ENCODE measurements at places on chromosomes 4 and X. TPM values are rescaled to one million over a fixed set of nuclear protein-coding genes. Genes with fewer than 3 reads are reported as not detected.

Gene FGG
- total RNA-seq = not detected

Gene CLIC2
- not detected for total RNA-seq

Gene IL1RAPL1
- not detected for total RNA-seq

Gene LINC00632
- 0.47 TPM for total RNA-seq

Gene PPBP
- not detected for total RNA-seq

Gene FAM236D
- total RNA-seq = not detected

Gene ZNF280C
- 4.4 TPM for total RNA-seq

Gene MAGEA2B
- not detected for total RNA-seq

Gene SHISA3
- total RNA-seq = not detected

Gene PCDH11X
- not detected for total RNA-seq

GRCh38 chr4:112060212-112060611 lies 85.0 kb upstream of the FAM241A start:
- DNase-seq = no peak

DNA sequence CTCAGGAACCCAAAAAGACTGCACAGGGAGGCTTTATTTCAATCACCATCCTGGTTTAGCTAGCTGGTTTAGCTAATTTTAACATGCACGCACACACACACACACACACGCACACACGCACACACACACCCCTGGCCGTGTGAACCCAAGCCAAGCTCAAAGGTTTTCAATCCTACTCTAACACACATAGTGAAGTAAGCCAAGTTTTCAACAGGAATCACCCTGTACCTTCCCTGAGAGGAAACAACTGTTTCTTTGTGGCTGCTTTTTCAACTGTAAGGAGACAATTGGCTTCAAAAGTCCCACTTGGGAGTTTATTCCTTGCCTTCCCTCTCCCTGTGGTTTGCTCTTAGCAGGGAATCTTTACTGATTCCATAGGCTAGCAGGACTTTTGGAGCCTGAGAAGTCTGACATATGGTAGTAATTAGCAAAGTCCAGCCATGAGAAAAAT lies 98.9 kb upstream of the BMP3 start:
- DNase-seq = no peak

DNA sequence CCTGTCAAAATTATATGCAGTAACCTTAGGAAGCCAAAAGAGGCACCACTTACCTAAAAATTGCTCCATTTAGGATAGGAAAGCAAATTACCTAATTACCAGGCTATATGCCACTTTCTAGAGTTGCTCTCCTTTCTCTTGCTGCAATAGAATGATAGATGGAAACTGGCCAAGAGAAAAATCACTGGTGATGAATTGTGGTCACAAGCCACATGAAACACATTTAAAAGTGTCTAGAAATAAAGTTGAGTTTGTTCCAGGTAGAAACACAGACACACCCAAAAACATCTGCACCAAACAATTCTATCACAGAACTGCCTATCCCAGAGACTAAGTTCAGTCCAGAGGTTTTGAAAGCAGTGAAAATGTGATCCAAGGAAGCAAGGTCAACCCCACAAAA lies 337.7 kb downstream of the PCDH19 start:
- DNase-seq = no peak

DNA sequence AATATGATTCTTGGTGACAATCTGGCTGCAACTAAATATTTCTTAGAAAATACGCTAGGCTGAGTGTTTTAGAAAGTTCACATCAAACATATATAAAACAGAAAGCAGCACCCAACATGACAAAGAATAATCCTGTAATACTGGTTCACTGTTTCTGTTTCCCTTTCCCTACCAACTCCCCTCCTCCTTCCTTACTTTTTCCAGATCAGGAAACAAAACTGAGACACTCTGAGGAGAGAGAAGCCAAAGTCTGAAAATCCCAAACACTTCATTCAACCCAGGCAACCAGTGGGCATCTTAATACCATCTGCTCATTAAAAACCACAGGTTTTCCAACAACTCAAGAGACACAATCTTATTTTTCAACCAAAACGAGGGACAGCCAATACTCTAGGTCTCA lies 160.4 kb upstream of the MAP3K15 start:
- DNase-seq = no peak

DNA sequence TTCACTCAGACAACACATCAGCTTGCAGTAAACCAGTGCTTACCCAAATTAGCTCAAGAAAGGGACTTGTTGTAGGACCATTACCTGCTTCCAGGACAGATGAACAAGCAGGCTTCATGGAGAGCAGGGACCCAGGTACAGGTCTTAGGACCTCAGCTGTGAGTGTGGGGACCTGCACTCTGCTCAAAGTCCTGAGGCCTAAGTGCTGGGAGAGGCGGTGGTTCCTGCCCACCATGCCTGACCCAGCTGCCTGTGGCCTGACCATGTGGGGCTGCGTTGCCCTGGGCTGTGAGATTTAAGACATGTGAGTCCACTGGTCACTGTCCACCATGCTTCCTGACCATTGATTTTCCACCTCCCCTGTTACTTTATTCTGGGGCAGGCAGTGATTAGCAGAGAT lies 140.2 kb downstream of the DCLK2 start:
- no peak for DNase-seq

DNA sequence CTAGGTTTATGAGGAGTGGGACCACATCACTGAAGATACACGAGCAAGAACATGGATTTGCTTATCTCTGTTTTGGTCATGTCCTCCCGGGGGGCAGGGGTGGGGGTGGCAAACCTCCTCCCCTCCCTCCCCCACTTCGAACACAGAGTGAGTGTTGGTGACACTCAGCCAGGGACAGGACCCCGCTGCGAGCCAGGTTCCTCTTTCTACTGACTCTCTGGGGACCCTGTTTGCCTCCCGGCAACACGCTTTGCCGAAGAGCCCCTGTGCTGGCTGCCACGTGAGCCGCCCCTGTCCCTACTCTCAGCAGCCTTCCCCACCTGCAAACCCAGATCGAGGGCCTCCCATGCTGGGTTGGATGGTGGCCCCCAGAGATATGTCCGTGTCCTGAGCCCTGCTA lies 34.7 kb downstream of the P2RY8 start:
- no peak for DNase-seq

DNA sequence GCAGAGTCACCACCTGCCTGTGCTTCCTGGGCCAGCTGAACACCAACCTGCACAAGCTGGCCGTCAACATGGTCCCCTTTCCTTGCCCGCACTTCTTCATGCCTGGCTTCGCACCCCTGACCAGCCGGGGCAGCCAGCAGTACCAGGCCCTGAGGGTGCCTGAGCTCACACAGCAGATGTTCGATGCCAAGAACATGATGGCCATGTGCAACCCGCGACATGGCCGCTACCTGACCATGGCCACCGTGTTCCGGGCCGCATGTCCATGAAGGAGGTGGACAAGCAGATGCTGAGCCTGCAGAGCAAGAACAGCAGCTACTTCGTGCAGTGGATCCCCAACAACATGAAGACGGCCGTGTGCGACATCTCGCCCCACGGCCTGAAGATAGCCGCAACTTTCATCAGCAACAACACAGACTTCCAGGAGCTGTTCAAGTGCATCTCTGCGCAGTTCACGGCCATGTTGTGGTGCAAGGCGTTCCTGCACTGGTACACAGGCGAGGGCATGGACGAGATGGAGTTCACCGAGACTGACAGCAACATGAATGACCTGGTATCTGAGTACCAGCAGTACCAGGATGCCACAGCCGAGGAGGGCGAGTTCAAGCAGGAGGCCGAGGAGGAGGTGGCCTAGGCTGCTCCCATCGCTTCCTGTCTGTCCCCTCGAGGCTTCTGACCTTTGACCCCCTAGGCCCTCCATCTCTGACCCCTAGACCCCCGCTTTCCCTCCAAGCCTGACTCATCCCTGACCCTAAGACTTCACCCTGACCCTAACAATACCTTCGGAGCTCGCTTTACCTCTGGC lies 170.3 kb downstream of the THOC2 start:
- DNase-seq = no peak

- DNase-seq = no peak
These were observed 770.4 kb upstream of the NDST4 start for GRCh38 chr4:115883847-115884246.

DNA sequence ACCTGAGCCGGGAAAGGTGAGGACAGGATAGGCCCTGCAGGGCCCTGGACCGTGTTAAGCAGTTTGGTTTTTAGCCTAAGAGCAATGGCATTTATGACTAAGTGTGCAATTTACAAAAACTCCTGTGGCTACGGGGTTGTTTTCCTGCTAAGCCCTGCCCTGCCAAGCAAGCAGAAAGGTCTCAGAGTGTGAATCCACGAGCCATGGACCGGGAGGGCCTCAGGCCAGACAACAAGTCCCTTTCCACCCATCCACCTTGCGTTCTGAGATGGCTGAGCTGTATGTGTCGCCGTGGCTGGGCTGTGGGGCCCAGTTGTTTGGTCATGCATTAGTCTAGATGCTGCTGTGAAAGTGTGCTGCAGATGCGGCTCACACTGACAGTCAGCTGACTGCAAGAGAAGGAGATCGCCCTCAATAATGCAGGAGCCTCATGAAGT lies 33.9 kb upstream of the AFAP1 start:
- no peak for DNase-seq

DNA sequence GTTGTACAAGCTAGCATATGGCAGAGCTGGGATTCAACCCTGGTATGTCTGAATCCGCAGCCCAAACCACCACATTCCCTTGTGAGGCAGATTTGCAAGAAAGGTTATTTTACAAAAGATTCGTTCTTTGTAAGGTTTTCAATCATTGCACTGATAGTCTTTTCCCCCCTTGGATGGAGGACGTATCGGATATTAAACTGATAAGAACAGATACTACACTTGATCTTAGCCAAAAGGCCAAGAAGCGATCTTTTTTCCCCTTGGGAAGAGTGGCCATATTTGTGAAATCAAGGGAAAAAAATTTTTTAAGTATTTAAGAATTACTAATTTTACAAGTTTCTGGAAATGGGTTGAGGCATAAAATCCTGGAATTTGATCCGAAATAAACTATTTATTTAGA lies 34.4 kb upstream of the MSMO1 start:
- DNase-seq = no peak

GRCh38 chr4:37437163-37437562 lies 192.6 kb downstream of the NWD2 start:
- no peak for DNase-seq

GRCh38 chrX:20382518-20383297 lies 116.0 kb upstream of the RPS6KA3 start:
- DNase-seq = no peak

GRCh38 chr4:139011225-139011950 lies 4.2 kb upstream of the NOCT start:
- DNase-seq = no peak

DNA sequence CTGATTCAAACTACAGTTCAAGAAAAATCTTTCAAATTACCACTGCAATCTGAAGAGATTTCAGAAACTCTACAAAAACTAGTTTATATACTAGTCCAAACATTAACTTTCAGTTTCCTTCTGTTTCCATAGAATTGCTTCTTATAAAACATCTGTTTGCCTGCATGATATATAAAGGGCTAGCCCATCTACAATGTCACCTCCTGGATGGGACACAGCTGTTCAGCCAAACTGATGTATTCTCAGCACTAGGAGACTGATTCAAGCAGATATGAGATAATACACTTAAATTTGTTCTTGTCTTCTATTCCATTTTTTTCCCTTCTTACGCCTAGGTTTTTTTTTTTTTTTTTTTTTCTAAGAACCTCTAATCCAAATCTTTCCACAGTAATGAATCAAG lies 1569.7 kb upstream of the IGFBP7 start:
- no peak for DNase-seq

DNA sequence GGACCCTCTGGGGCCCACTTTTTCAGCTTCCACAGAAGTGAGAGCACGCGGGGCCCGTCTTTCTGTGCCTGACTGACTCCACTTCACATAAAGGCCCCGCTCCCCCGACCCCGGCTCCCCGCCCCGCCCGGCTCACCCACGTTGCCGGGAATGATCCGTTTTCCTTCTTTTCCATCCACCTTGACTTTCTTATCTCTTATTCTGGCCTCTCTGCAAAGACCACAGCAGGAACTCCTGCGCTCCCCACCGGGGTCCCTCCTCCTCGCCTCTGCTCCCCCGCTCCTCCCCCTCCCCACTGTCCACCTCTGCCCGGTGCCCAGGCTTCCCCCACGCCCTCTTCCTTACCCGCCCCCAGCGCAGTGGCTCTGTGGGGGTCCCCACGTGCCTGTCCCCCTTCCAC lies 54.2 kb upstream of the CLDN24 start:
- no peak for DNase-seq

GRCh38 chr4:83535520-83536361 lies at the start of gene GPAT3:
Gene GPAT3, plus strand, starts transcription at chr4:83536108. Its CDS starts 515 bp downstream, at chr4:83536623.
- DNase-seq = peak; percentile 51

- DNase-seq = no peak
These were observed 6.3 kb downstream of the UBA6 start for GRCh38 chr4:67694662-67695061.

DNA sequence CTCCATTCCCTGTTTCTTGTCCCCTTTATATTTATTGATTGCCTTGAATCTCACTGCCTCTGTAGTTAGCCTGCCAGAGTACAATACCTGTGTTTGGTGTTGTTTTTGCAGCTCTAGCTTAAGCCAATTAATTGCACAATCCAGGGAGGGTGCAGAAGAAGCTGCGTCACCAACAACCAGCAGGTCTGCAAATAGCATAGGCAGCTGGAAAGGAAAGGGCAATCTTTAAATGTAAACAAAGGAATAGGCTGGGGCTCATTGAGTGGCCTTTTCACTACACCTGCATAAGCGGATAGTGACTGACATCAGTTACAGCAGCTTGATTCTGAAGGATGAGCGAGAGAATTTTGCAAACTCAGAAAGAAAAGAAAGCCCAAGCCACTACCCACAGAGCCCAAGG lies 106.8 kb upstream of the RAI2 start:
- DNase-seq = no peak

DNA sequence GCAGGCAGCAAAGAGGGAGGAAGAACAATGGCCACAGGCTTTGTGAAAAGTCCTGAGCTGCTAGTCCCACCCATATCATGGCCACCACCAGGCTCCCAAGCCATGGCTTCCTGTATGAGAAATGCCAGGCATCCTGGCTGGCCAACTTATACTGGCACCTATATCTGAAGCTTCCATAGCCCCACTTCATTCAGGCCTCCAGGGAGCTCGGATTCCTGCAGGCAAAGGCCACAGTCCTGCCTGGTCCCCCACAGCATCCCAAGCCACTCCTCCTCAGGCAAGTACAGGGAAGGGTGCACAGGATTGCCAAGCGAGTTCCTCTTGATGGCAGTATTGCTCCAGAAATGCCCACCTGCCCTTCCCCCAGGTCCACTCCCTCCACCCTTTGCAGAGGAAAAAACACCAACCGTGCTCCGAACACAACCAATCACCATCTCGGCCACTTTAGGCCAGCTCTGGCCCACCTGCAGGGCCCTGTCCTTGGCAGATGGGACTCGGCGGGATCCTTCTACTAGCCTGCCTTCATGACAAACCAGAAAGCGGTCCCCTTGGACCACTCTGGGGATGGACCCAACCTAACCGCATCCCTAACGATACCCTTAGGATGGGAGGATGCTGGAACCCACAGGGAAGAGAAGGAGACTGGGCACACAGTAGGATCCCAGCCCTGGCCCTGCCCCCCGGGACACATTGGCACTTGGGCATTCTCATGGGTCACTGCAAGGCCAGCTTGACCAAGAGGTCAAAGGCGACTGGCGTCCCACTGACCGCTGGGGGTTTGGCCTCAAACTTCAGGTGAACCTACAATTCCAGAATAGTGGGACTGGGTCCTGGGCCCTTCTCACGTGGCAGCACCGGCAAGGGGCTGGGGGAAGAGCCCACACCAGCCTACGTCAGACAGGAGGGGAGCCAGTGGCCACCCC lies 220.4 kb upstream of the AGTR2 start:
- DNase-seq = no peak

- no peak for DNase-seq
These were observed 230.9 kb upstream of the TEX13A start for GRCh38 chrX:105451401-105451800.

All from CD8-positive, alpha-beta T cell (primary cell).